ENCODE measurements at places on chromosomes 1 and 21. TPM values are rescaled to one million over a fixed set of nuclear protein-coding genes. Genes with fewer than 3 reads are reported as not detected.

NPHS2 gene
- not detected for total RNA-seq

KCNA3 gene
- total RNA-seq = 11.5 TPM

OPRD1 gene
- 0.28 TPM for total RNA-seq

PCP4 gene
- total RNA-seq = 25.8 TPM

SDCCAG8 gene
- total RNA-seq = 48.3 TPM

SPRR4 gene
- not detected for total RNA-seq

REN gene
- not detected for total RNA-seq

KIF17 gene
- 3.9 TPM for total RNA-seq

NTMT2 gene
- total RNA-seq = 0.50 TPM

CD53 gene
- 39.9 TPM for total RNA-seq

GBP6 gene
- 0.22 TPM for total RNA-seq

RHD gene
- 1.4 TPM for total RNA-seq

BRDT gene
- 0.10 TPM for total RNA-seq

SNRPE gene
- 99.6 TPM for total RNA-seq

AMY1A gene
- not detected for total RNA-seq

RORC gene
- 0.44 TPM for total RNA-seq

ABCA4 gene
- total RNA-seq = 31.5 TPM

SH3D21 gene
- total RNA-seq = 2.5 TPM

RIPPLY3 gene
- not detected for total RNA-seq

PGLYRP3 gene
- not detected for total RNA-seq

CCDC17 gene
- 1.0 TPM for total RNA-seq

UCHL5 gene
- 29.8 TPM for total RNA-seq

TNFRSF18 gene
- 0.20 TPM for total RNA-seq

RNU1-4 gene
- total RNA-seq = 29,651 TPM

SFN gene
- total RNA-seq = 0.66 TPM

KRTAP7-1 gene
- total RNA-seq = not detected

SPRR5 gene
- total RNA-seq = not detected

TAS1R1 gene
- total RNA-seq = not detected

FAM177B gene
- 0.40 TPM for total RNA-seq

JAM2 gene
- 104 TPM for total RNA-seq

IQGAP3 gene
- 4.9 TPM for total RNA-seq

DCST1 gene
- not detected for total RNA-seq

CTTNBP2NL gene
- 16.9 TPM for total RNA-seq

MYCBP gene
- total RNA-seq = 6.3 TPM

CASZ1 gene
- total RNA-seq = 8.2 TPM

CASQ2 gene
- total RNA-seq = 1.5 TPM

WDR77 gene
- 20.1 TPM for total RNA-seq

ADAMTSL4 gene
- total RNA-seq = 13.1 TPM

CENPL gene
- 13.9 TPM for total RNA-seq

CYP2J2 gene
- 8.6 TPM for total RNA-seq
